ENCODE measurements at places on chromosomes 5 and 9.

DNA sequence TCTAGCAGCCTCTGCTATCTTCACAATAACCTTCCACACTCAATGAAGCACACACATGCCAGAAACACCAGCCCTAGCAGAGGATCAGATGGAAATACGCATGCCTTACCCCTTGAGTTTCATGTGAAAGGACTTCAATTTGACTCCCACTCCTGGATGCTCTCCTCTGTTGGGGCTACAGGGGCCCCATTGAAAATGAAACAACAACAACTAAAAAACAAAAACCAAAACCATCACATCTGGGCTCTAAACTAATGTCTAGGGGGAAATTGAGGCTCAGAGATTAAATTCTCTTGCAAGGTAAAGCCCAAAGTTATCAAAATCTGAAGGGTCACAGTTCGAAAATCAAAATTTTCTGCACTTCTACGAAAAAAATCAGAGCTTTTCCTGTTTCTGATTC lies 7.9 kb upstream of the RFESD start:
- DNase-seq = no peak

- no peak for DNase-seq
Measured at GRCh38 chr9:21558079-21558478, 76.0 kb upstream of the IFNE start.

DNA sequence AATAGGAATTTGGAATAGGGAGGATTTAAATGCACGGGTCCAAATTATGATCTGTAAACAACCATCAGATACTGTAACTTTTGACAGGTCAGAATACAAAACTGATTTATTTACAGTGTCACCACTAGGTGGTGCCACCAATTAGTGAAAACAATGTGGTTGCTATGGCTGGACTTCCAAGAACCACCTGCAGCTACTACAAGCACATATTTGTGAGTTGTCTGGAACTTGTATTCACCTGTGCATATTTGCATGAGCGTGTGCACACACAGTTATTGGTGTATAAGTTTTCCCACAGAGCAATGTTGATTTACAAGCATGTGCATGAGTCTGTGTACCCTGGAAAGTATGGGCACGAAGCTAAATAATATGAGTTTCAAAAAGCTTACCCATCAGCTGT lies 3.0 kb upstream of the HRCT1 start:
- peak; percentile 50 for DNase-seq

GRCh38 chr5:139897342-139897741 lies 101.7 kb downstream of the PSD2 start:
- DNase-seq = no peak

GRCh38 chr5:96816991-96817390 lies 9.2 kb upstream of the ERAP1 start:
- DNase-seq = peak; percentile 73

GRCh38 chr9:138117101-138117750 lies 239.6 kb downstream of the CACNA1B start:
- DNase-seq = no peak

- DNase-seq = no peak
Measured at GRCh38 chr5:153096381-153096780, 394.1 kb upstream of the GRIA1 start.

GRCh38 chr5:127758766-127759283 lies 55.6 kb downstream of the CCDC192 start:
- no peak for DNase-seq

GRCh38 chr5:40831346-40832210 lies 3.4 kb downstream of the RPL37 start:
- no peak for DNase-seq

- no peak for DNase-seq
Measured at GRCh38 chr5:173812811-173813550, 75.2 kb upstream of the CPEB4 start.

- DNase-seq = no peak
Measured at GRCh38 chr9:83447351-83447750, 90.8 kb downstream of the FRMD3 start.

DNA sequence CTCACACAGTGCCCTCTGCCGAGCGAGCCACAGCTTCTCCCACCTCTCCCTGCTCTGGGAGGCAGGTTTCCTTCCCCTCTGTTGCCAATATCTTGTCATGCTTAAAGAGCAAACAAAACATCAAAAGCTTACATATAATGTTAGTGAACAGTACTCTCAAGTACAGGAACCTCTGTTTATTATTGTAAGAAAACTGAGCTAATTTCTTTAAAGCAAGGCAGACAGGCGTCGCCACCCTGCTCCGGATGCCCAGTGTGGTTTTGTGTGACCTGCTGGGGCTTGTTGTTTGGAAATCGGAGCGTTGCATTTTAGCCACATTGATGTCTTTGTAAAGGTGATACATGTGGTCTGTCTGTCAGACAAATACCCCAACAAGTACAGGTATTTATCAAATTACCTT lies 401.4 kb upstream of the IRX1 start:
- DNase-seq = no peak

- DNase-seq = peak; percentile 75
Measured at GRCh38 chr5:173581408-173582215, 34.8 kb downstream of the BOD1 start.

- DNase-seq = no peak
Measured at GRCh38 chr5:66511491-66511890, 84.7 kb upstream of the MAST4 start.

DNA sequence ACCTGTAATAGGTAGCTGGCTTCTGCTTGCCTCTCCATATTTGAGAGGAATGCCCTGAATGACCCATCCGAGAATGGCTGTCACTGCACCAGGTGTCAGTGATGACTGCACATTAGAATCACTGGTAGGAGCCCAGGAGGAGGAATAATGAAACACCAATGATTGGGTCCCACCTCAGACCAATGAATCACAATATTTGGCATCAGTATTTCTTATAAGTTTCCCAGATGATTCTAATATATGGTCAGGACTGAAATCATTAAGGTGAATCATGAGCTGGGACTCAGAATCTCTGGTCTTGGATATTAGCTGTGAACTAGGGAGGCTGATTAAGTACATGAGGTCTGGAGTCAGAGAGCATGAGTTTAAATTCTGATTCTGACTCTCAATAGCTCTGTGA lies 23.4 kb downstream of the ARSB start:
- no peak for DNase-seq

- DNase-seq = no peak
Measured at GRCh38 chr5:36934740-36935356, 58.3 kb downstream of the NIPBL start.

GRCh38 chr5:57442080-57442839 lies 40.4 kb downstream of the ACTBL2 start:
- no peak for DNase-seq

- DNase-seq = no peak
Measured at GRCh38 chr5:145701404-145701803, 133.7 kb downstream of the PRELID2 start.

- DNase-seq = no peak
Measured at GRCh38 chr5:38008198-38008597, 168.4 kb upstream of the GDNF start.

DNA sequence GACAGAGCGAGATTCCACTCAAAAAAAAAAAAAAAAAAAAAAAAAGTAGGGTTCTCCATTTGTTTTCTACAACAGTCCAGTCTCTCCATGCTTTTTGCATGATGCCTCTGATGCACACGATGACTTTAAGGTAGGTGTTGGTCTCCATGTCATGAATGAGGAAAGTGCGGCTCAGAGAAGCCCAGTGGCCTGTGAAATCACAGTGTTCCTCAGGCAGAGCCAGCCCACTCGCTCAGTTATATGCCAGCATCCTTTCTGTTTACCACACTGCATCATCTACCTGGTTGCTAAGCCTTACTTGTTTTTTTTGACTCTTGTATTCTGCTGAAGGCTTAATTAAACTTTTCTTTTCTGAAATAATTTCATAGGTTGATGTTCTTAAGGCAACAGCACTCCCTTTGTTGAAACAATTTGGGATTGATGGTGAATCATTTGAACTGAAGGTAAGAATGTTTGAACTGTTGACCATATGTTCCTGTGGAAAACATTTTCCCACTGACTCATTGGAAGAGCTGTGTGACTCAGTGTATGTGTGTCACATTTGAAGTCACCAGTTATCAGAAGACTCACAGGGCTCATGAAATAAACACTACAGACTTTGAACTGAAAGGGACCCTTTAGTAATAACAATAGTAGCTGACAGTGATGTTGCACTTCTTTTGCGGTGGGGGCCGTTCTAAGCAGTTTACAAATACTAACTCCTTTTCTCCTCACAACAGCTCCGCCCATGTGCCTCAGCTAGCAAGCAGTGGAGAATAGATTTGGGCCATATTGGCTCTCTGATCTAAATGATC lies 40.2 kb downstream of the RCL1 start:
- DNase-seq = no peak

GRCh38 chr5:127550652-127551409 lies 33.4 kb downstream of the PRRC1 start:
- DNase-seq = no peak

Measured in DND-41 (cell line).